Fibroblast of the aortic adventitia (primary cell): ENCODE measurements at places on chromosomes 3 and 15. TPM values are rescaled to one million over a fixed set of nuclear protein-coding genes. Genes with fewer than 3 reads are reported as not detected.

LOXL1 gene
- total RNA-seq, result 53.4 and 176 TPM in 2 replicates

DNA sequence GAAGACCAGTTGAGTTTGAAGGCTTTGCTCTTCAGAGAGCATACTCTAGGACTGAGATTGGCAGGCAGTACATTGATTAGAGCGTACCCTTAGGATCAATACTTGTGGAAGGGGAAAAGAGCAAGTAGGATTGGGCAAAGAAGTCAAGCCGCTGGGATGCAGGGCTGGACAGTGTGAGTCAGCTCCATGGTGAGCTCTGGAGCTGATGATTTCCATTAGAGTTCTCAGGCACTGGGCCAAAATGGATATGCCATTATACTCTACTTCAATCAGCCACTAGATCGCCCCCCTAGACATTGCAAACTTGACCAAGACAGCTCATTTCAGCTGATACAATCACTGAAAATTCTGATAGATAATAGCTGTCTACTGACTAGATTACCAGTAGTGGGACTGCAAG, 432.7 kb upstream of the ALCAM start:
- DNase-seq, result no peak

DNA sequence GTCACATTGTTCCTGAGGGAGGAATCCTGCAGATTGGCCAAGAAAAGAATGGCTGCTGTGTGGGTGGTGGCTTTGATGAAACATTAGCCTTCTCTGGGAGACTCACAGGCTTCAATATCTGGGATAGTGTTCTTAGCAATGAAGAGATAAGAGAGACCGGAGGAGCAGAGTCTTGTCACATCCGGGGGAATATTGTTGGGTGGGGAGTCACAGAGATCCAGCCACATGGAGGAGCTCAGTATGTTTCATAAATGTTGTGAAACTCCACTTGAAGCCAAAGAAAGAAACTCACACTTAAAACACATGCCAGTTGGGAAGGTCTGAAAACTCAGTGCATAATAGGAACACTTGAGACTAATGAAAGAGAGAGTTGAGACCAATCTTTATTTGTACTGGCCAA, 6.1 kb downstream of the PTX3 start:
- peak; percentile 81 for DNase-seq

DNA sequence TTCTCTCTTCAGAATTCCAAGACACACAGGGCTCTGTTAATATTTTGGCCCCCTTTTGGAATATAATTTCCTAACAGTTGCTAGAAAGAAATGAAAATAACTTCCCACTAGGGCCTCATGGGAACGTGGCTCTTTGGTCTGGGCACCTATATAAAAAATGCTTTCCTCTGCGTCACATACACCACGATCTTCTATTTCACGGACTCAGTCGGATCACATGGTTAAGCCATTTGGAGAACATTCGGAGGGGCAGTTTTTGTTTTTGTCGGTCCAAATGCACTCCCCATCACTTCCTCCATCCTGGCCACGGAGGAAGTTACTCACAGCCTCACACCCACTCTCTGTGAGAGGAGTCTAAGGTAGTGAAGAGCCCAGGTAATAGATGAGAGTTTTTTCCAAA, 21.0 kb downstream of the TMEM44 start:
- DNase-seq, result no peak

GRCh38 chr15:81886591-81886990, 159.2 kb downstream of the MEX3B start:
- DNase-seq, result no peak

PTX3 gene
- total RNA-seq, result 175 and 216 TPM in 2 replicates

KIF7 gene
- total RNA-seq, result 10.6 and 22.1 TPM in 2 replicates

- DNase-seq, result no peak
Observed at GRCh38 chr3:125142940-125143339, 69.6 kb downstream of the SLC12A8 start.

DPPA2 gene
- total RNA-seq, result not detected in 2 replicates

ACAP2 gene
- total RNA-seq, result 92.3 and 113 TPM in 2 replicates

- peak; percentile 14 for DNase-seq
Observed at GRCh38 chr15:96585484-96586386, 255.2 kb downstream of the NR2F2 start.

- no peak for DNase-seq
Observed at GRCh38 chr3:11759996-11760395, 86.7 kb downstream of the TAMM41 start.

DPPA4 gene
- not detected in 2 replicates for total RNA-seq
